Stimulated activated CD8-positive, alpha-beta memory T cell treated with anti-CD3 and anti-CD28 coated beads, Interleukin-7, amount 100 ng/mL, for 4 hours (primary cell): ENCODE measurements at places on chromosomes 13 and 19.
A peak's percentile ranks its signal among the peaks of the same experiment; 100 is the strongest.

- DNase-seq: no peak
Observed at GRCh38 chr19:17326595-17326966, 8.1 kb downstream of the ANO8 start.

- DNase-seq: no peak
Observed at GRCh38 chr13:33639158-33639557, 178.8 kb upstream of the RFC3 start.

GRCh38 chr13:27981006-27981708, 7.3 kb downstream of the URAD start:
- DNase-seq: no peak

DNA sequence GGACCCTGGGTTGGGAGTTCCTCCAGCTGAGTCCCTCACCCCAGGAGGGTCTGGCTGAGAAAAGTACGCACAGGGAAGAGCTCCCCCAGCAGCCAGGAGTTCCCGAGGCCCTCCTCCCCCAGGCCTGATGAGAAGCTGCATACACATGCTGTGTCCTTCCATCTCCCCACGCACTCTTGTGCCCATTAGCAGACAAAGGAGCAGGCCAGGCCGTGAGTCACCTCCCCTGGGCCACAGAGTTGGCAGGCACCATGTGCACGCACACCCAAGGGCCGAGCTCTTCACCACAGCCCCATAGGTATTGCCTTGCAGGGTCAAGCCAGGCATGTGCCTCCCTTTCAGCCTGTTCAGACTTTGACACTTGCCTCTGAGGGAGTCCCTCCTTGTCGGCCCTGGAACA, 17.5 kb downstream of the MAU2 start:
- no peak for DNase-seq

GRCh38 chr13:22086597-22087330, 415.9 kb downstream of the FGF9 start:
- DNase-seq: no peak

DNA sequence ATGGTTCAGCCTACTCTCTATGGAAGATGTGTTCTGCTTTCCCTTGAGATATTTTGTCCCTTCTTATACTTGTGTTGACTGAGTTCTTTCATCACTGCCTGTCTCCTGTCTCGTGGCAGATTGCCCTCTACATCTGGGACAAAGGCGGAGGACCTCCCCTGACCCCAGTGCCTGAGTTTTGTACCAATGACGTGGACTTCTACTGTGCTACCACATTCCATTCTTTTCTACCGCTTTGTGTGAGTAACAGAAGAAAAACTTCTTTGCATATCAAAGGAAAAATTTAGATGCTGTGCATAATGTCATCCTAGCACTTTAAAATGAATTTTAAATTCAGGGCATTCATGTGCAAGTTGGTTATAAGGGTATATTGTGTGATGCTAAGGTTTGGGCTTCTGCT, 74.6 kb downstream of the B3GLCT start:
- DNase-seq: no peak

DNA sequence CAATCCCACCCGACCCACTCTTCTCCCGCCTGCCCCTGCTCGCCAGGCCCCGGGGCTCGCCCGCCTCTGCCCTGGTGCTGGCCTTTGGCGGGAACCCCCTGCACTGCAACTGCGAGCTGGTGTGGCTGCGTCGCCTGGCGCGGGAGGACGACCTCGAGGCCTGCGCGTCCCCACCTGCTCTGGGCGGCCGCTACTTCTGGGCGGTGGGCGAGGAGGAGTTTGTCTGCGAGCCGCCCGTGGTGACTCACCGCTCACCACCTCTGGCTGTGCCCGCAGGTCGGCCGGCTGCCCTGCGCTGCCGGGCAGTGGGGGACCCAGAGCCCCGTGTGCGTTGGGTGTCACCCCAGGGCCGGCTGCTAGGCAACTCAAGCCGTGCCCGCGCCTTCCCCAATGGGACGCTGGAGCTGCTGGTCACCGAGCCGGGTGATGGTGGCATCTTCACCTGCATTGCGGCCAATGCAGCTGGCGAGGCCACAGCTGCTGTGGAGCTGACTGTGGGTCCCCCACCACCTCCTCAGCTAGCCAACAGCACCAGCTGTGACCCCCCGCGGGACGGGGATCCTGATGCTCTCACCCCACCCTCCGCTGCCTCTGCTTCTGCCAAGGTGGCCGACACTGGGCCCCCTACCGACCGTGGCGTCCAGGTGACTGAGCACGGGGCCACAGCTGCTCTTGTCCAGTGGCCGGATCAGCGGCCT, 4.1 kb downstream of the LRFN3 start:
- DNase-seq: no peak

- DNase-seq: peak; percentile 21
Observed at GRCh38 chr13:71290963-71291841, 575.8 kb downstream of the DACH1 start.

DNA sequence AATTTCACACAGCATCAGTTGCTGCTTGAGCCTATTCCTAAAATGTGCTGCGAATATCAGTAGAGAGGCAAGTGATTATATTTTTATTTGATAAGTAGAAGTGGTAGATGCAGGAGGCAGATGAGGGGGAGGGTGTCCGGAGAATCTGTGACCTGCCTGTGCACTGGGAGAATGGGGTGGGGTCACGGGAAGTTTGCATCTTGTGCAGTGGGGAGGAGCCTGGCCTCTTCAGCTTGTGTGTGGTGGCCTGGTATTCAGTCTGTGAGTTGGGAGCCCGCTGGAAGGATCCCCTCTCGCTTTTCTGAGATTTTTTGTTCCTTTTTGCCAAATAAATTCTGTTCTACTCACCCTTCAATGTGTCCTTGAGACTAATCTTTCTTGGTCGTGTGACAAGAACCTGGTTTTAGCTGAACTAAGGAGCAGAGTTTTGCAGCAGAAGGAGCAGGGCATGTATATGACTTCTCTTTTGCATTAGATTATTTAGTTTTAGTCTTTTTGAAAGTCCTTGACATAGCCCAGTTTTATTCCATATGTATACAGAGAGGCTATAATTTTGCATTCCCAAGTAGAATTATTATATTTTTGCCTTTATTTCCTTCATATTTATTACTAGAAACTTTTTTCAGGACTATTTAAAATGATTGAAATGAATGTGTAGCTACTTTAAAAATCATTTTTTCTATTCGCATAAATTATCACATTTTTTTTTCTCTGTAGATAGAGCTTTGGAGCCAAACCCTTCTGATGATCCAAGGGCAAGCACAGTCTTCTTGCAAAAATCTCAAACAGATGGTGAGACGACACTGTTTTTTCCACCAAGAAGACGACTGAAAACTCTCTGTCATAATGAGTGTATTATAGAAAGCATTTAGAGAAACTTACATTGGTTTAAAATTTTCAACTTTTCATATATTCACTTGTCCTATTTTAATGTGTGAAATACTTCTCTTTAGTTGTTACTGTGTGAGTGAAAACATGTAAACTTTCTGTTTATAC, 1257.2 kb downstream of the UQCRFS1 start:
- DNase-seq: no peak

GRCh38 chr19:38375098-38375493, 725 bp downstream of the PSMD8 start:
- DNase-seq: no peak

DNA sequence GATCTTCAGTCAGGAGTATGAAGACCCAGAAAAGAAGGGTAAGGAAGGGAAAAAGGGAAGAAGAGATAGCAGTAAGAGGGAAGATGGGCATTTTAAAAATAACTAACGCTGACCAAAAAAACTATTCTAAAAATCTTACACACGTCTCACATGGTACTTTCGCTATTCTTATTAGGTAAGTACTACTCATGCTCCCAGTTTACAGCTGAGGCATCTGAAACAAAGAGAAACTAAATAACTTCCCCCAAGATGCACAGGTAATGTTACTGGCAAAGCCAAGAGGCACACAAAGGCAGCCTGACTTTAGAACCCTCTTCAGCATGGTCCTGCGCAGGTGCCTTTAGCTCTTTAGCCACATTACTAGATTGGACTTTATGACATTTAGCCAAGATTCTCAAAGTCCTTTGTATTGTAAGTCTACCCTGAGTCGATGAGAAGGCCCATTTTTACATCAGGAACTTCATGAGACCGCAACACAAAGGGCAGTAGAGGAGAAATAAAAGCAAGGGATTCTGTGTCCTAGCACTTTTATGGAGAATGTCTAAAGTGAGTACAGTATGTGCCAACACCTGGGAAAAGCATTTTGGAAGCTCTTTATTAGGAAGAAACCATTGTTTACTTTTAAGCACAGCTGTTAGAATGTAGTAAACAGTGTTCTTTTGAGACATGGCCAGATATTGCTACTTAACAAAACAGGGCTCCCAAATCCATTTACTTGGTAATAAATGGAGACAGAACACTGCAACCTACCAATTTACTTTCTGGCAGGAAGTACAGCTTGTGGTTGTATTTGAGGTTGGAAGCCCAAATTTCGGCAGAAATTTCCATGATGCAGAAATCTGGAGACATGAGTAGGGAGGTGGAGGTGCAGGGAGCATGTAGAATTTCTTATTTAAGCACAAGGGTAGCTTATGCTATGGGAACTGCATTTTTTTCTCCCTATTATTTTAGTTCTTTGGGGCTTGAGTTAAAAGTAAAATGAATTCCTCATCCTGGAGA, 250.7 kb downstream of the KCTD12 start:
- DNase-seq: no peak
